NCI-H2029 (cell line): ENCODE measurements at places on chromosomes 3 and 15.

DNA sequence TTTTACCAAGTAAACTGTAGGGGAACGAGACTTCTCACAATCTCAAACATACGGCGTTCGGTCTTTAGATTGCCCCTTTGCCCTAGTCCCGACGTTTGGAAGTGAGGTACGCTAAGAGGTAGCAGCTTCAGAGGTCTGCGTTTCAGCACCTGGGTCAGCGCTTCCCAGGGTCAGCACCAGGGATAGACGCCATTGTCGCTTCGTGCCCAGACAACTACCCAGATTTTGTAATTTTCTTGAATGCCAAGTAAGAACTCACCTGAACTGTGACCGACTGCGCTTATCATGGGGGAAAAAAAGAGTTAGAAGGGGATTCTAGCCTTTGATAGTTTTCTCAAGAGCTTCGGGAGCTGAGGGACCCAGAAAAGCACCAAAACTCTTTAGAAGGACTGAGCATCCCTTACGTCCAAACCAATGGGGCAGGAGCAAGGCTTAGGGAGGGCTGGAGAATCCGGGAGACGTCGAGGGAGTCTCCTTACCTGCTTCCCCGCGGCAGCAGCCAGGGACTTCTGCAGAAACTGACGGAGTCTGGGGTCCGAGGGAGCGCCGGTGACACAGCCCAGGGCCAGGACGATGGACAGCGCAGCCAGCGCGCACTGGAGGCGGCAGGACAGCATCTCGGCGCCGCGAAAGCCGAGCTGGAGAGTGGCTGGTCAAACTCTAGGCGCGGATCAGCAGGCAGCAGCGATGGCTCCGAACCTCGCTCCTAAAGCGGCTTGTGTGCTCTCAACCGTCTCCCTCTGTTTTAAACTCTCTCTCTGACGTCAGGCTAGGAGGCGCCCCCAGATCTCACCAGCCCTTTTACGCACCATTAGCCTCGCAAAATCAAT, at the start of gene SST:
Gene SST (minus strand): TSS at position 720 of the 830 bp plus-strand sequence. CDS start 103 bp downstream, at position 617.
- DNase-seq, result no peak

GRCh38 chr3:177835008-177835407, 637.7 kb upstream of the TBL1XR1 start:
- no peak for DNase-seq

DNA sequence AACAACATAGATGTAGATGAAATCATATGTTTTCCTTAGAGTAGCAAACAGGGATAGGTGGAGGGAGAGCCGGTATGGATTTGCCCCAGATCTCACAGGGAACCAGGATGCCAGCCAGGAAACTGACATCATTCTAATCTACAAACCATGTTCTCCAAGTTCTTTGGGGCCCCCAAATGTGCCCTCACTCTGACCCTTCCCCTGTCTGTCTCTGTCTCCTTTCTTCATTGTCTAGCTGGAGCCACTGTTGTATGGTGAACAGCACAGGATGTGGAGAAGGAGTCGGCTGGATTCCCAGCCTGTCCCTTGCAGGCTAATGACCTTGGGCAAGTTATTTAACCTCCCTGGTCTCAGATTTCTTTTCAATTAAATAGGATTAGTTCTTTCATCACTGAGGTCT, 962 bp downstream of the ATP13A5 start:
- no peak for DNase-seq

- DNase-seq, result peak; percentile 69
Measured at GRCh38 chr3:11509173-11510000, 134.3 kb downstream of the VGLL4 start.

GRCh38 chr3:43290956-43291355, 4.6 kb downstream of the SNRK start:
- no peak for DNase-seq

- no peak for DNase-seq
Measured at GRCh38 chr3:16090706-16091105, 83.8 kb upstream of the GALNT15 start.

GRCh38 chr3:153003441-153003840, 158.6 kb upstream of the RAP2B start:
- no peak for DNase-seq

DNA sequence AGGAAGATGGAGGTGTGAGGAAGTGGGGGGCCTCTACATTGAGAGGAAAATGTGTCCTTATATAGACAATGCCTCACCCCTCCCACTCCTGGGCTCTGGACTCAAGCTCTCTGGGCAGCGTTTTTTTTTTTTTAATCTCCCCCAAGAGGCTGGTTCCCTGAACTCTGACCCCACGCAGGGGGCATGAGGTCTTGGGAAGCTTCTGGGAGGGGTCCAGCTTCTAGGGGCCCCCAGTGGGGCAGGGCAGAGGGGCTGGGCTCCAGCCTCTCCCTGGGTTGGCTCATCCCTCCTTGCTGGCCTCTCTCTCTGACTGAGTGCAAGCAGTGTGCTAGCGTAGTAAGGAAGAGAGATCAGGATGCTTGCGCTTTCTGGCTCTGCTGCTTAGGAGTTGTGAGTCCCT, 101.4 kb upstream of the HACD2 start:
- no peak for DNase-seq

DNA sequence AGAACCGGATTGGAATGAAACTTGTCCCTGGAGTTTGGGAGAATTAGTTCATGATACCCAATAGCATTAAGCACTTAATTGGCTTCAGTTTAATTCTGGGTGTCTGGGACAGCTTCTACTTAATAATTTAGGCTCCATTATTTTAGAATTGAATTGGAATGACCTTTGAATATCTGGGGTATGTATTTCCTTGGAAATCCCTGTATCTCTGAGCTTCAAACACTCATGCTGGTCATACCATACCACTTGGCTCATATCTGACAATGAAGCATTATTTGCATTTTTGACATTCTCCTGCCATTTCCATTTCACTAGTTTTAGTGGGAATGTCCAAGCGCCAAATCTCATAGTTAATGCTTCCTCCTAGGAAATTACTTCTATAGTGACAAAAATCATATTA, 393.1 kb downstream of the DIPK2A start:
- DNase-seq, result no peak

- no peak for DNase-seq
Measured at GRCh38 chr15:29638781-29639180, 183.5 kb downstream of the TJP1 start.

DNA sequence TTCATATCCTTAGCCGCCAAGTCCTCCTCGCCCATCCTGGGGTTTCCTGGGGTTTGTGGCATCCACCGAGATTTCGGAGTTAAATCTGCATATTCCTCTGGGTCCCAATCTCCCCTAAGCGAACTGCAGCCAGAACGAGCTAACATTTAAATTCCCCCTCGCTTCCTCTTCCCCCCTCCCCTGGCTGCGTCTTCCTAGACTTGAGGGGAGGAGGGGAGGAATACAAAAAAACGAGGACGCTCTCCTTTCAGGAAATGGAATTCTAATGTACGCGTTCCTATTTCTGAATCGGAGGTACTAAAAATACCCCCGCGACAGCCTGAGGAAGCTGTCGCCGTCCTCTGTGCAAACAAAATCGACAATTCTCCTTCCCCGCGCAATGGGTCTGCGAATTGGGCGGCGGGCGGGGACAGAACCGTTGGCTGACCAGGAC, 5.6 kb downstream of the FEZF2 start:
- no peak for DNase-seq

DNA sequence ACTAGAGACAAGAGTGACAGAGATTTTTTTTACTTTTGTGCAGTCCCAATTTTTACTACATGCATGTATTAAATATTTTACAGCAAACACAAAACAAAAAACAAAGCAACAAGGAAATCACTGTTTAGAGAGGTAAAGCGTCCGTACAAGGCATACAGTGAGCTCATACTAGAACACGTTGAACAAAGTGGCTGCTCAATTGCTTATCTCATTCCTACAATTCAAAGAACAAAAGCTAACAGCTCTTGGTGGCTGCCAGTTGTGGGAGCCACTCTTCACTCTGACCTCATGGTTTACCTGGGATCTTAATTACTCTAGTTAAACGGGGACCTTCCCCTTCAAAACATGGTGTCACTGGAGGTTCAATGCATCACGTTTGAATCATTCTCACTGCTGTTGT, 7.6 kb upstream of the ARHGEF26 start:
- DNase-seq, result no peak

DNA sequence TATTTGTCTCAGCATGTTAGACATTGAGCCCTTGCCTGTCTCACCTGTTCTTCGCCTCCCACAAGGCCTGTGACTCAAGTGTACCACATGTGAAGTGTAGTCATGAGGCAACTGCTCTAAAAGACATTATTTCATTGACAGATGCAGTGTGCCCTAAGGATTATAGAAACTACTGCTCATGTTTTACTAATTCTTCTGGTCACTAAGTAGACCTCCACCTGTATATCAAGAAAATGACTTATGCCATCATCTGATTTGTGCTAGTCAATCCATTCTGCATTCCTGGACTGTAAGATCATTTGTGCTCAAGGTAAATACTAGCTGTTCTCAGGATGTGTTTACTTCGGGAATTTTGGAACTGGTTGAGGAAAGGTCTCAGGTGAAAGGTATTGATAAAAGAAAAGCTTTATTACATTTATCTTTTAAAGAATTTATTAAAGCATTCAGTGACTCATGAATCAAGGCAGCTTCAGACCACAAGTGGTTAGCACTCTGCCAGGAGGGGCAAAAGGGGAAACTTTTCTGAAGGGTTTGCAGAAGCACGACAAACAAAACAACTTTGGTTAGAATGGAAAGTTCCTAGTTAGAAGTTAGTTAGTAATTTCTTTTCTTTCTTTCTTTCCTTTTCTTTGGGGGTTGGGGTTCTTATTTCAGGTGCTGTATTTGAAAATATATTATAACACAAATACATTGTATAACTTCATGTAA, 465.3 kb upstream of the CBLB start:
- DNase-seq, result no peak

DNA sequence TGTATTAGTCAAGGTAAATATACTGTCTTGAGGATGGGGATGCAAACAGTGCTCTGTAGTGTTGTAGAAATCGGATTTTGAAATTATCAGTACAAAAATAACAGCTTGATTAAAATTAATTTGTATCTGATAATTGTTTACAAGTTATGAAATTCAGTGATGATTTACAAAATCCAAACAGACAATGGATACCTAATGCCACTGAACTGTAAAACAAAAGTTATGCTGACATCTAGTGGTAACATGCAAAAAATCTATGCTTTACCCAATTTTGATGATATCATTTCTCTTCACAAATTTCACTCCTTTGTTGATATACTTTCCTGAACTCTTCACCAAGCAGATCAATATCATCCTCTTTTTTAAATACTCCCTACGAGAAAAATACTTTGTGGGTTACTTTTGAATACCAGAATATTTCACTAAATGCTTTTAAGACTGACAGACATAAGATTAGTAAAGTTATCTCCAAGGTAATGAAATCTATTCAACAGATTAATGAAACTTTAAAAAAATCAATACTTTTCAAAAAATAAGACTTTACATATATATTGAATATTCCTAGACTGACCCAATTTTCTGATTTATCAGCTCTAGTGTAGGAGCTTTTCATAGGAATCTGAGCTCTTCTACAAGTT, 36.0 kb downstream of the MNS1 start:
- DNase-seq, result no peak

GRCh38 chr3:46208167-46208704, at the start of gene CCR1:
Gene CCR1 (minus strand): TSS chr3:46208313. CDS start chr3:46204313, 4,000 bp downstream.
- DNase-seq, result no peak

GRCh38 chr3:184175981-184176376, 1.3 kb downstream of the AP2M1 start:
- no peak for DNase-seq

- DNase-seq, result no peak
Measured at GRCh38 chr3:32406486-32407408, 15.1 kb downstream of the CMTM7 start.

DNA sequence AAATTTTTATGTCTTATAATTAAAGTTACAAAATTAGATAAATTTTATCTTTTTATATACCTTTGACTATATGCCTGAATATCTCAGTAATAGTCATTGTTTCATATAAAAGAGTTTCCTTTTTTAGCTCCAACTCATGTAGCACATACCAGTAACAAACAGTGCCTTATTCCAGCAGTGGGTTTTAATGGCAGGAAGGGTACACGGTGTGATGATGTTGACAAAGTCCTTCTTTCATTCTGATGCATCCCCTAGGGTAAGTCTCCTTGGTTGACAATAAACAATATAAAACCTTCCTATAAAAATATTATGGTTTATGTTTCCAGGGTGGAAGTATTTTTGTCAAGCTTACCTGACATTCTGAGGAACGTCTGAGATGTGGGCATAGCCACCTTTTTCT, 77.2 kb upstream of the FGF12 start:
- DNase-seq, result no peak
